ENCODE measurements at places on chromosomes 5 and 9.

- DNase-seq, result no peak
Measured at GRCh38 chr5:162163663-162164062, 96.1 kb downstream of the GABRG2 start.

- no peak for DNase-seq
Measured at GRCh38 chr5:121138952-121139351, 674.9 kb downstream of the PRR16 start.

- DNase-seq, result no peak
Measured at GRCh38 chr9:95515272-95516113, 1.3 kb downstream of the PTCH1 start.

DNA sequence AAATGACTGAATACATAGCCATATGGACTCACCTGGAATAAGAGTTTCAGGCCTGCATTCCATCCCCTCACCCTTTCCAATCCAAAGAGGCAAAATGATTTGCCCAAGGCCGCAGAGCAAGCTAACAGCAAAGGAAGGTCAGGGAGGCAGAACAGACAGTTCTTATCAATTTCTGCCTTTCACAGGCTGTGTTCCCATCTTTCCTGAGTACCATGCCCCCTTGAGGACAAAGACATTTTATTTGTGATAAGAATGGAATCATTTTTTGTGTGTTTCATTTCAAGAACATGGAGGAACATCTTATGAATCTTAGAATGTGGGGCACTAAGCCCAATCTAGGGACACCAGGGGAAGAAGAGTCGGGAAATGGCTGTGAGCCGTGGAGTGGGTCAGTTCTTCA lies 13.9 kb downstream of the LHFPL2 start:
- DNase-seq, result no peak

- DNase-seq, result no peak
Measured at GRCh38 chr9:135663451-135663770, 302 bp downstream of the LCN9 start.

DNA sequence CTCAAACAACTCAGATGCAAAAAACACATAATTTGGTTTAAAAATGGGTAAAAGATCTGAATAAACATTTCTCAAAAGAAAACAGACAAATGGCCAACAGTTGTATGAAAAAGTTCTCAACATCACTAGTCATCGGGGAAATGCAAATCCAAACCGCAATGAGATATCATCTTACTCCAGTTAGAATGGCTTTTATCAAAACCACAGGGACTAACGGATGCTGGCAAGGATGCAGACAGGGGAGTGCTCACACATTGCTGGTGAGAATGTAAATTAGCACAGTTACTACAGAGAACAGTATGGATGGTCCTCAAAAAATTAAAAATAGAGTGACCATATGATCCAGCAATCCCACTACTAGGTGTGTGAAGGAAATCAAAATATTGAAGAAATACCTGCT lies 589.1 kb upstream of the ADAMTS16 start:
- DNase-seq, result no peak

GRCh38 chr5:149936044-149936699 lies 8.4 kb downstream of the PDE6A start:
- DNase-seq, result no peak

DNA sequence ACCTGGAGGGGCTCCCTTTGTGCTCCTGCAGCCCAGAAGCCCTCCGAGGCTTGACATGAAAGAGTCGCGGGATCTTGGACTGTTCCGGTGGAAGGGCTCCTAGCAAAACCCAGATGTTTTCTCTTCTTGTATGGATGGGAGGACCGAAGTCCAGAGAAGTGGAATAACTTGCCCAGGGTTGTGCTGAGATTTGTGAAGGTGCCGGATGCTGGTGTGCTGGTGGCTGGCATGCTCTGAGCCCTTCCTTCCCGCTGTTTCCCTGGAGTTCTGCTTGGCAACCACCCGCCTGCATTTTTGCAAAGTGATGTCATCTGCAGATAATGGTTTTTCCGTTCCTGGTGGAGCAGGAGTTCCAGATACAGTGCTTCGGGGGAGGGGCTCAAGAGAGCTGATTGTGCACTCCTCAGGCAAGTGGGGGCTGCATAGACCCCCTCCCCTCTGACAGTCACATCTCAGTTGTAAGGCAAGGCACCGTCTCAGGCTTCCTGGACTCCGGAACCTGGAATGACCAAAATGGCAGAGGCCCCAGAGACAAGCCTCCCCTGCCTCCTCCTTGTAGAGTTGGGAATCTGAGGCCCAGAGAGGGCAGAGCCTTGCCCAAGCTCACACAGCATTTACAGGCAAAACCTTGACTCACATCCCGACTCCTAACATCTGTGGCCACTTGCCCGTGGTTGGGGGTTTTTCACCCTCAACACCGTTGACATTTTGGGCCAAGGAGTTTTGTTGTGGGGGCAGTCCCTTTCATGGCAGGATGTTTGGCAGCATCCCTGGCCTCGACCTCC lies 157.0 kb downstream of the RGS3 start:
- peak; percentile 96 for DNase-seq

DNA sequence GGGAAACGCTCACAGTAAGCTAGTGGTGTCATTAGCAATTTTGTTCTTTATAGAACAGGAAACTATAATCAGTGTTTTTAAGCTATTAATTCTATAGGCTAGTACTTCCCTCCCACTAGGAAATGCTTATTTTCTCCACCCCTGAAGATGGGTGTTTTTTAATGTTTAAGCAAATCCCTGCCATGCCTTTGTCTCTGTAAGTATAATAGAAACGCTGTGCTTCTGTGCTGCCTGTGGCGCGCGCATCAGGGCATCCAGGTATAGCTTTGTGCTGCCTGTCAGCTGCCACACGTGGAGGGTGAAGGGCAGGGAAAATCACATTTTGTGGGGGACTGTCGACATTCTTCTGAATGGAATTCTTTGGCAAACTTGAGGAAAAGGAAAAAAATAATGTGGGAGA lies 217.5 kb downstream of the RAB3C start:
- DNase-seq, result no peak

- DNase-seq, result no peak
Measured at GRCh38 chr9:128244091-128244836, 31.5 kb downstream of the GOLGA2 start.

DNA sequence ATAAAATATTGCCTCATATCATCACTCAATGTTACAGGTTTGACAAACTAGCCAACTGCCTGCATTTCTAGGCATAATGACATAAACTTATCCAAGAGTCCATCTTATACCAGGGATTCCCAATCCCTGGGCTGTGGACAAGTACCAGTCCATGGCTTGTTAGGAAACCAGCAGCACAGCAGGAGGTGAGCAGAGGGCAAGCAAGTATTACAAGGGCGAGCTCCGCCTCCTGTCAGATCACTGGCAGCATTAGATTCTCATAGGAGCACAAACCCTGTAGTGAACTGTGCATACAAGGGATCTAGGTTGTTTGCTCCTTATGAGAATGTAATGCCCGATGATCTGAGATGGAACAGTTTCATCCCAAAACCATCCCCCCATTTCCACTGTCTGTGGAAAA lies 144.9 kb downstream of the PRKACG start:
- no peak for DNase-seq

DNA sequence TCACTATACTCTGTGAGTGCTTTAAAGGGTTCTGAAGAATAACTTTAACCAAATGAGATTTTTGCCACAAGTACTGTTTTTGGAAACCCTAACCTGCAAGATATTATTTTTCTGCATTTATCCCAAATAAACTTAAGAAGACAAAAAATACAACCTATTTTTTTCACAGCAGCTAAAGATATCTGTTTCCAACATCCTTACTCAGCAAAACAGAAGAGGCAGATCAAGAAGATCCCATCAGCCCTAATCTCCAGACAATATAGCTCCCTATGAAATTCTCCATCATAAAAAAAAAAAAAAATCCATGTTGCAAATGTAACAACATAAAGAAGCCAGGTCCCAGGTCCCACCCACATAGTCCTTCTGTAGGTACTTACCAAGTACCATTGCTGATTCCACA lies 7.6 kb downstream of the PCSK1 start:
- DNase-seq, result no peak

- DNase-seq, result no peak
Measured at GRCh38 chr5:140072812-140073211, 29.7 kb upstream of the NRG2 start.

GRCh38 chr5:165576678-165577275 lies 2071.4 kb downstream of the MAT2B start:
- DNase-seq, result no peak

- DNase-seq, result no peak
Measured at GRCh38 chr5:96196890-96197289, 235.2 kb upstream of the ELL2 start.

DNA sequence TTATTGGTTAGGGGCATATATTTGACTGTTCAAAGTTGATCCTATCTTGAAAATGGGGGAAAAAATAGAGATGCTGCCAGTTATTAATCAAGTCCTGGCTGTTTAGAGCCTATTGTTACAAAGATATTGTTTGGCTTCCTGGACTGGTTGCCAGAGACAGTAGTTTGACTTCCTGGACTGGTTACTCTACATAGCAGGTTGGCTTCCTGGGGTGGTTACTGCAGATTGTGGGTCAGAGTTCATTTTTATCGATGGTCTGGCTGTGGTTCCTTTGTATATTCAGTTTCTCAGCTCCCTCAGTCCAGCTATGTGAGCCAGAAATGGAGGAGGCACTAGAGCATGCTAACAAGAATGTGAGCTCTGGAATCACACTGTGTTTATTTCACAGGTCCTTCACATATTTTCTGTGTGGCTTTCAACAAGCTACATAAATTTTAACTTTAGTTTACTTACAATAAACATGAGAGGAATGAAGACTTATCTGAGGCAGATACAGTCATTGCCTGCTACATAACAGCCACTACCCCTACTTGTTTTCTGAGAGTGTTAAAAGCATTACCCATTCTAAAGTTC lies 137.6 kb downstream of the TRPM3 start:
- DNase-seq, result no peak

DNA sequence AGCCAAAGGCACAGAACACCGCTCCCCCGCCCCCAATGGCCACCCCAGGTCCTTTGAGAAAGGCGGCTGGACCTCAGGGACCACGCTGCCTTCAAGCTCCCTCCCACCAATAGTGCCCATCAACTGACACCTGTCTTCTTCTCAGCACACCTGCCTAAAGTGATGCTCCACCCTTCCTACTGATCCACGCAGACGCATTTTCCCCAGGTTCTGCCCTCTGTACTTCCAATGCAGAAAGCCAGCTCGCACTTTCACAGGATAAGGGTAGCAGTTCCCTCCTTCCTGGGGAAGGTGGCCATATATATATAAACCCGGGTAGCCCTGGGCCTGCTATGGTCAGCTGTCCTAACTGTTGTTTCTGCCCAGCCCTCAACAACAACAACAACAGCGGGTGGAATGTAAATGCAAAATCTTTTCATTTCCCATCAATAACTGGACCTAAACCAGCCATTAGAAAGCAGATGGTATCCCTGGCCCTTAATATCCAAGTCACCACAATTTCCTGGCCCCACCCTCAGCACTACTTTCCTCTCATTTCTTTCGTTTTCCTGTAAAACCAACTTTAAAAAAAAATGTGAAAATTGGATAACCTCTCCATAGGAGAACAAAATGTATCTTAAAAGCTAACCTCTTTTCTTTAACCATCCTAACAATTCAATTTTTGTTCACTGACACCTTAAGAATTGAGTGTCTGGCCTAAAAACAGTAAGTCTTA lies 1.7 kb downstream of the GOLM1 start:
- no peak for DNase-seq

DNA sequence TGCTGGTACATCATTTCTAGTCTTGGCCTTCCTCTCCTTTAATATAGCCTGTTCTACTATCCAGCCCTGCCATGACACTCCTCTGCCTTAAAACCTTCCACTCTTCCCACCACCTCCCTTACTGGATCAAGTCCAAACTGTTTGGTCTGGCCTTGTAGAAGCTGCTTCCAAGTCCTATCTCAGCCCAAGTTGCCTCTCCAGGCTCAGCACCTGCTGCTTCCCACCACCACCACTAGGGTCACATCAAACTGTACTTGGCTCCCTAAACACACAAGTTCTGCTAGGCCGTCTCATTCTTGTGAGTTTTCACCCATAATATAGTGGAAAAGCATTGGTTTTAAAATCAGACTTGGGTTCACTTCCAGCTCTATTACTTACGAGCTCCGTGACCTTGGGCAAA lies 1.4 kb downstream of the NDUFA8 start:
- DNase-seq, result peak; percentile 54

DNA sequence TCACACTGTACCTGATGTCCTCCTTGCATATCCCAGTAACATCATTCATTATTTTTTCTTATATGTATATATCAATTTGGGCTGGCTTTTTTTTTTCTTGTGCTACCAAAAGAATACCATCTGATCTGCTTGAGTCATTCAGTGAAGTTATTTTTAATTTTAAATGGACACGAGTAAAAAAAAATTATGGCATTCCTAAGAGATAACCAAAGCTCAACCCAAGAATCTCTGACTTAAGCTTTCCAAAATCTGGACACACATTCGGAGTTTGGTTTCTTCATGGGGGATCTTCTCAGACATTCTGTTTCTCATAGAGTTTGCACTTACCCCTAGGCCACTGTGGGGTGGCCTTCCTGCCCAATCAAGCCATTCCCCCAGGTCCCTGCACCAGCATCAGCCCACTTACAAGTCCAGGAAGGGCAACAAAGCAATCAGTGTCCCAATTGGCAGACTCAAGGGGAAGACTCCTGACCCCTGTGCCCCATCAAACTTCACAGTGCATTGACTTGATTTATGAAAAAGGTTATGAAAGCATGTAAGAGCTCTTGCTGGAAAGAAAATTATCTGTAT lies 49.2 kb upstream of the SPDL1 start:
- DNase-seq, result no peak

GRCh38 chr9:70113403-70114022 lies 69.9 kb downstream of the MAMDC2 start:
- DNase-seq, result peak; percentile 66

DNA sequence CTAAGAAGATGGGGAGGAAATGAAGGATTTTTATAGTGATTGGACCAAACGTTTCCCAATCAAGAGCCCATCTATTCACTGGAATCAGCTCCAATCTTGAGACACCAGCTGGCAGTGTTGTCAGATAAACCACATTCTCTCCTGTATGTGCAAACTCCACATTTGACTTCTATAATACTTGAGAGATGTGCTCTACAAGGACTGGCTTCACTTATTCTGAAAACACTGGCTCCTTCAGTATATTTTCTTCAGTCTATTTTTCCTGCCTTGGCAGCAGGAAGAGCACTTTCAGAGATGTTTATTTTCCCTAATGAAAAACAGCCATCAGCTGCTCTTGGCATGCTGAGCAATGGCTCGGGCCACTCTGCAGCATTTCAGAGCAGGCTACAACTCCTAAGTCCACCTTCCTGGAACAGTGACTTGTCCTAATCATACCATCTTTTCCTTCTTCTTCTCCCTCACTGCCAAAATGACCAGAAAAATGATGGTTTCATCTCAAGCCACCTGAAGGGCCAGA lies 96.9 kb upstream of the FSTL4 start:
- DNase-seq, result no peak

GRCh38 chr5:155140646-155141045 lies 127.1 kb downstream of the KIF4B start:
- no peak for DNase-seq

DNA sequence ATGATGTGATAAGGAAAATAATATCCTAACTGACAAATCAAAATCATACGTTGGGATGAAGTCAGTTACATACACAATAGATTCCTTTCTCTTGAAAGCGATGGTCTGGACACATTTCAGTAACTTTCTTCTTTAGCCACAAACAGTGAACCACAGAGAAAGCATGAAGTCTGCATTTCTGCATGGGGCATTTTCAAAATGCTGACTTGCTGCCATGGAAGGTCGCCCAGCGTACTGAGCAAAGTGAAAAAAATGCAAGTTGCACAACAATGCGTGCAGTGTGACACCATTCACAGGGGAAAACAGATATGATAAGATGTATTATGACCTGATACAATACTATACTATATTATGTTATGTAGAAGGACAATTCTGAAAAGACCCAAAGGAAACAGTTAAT lies 146.3 kb downstream of the SNX18 start:
- peak; percentile 96 for DNase-seq

Measured in EL (cell line).